ENCODE measurements at places on chromosomes 13 and 19.

- no peak for DNase-seq
These were observed 20.4 kb upstream of the ADGRE2 start for GRCh38 chr19:14798760-14799159.

- DNase-seq = no peak
These were observed 989 bp downstream of the ZNF766 start for GRCh38 chr19:52270266-52270885.

GRCh38 chr13:73778242-73778864, 355.9 kb downstream of the KLF12 start:
- DNase-seq = no peak

- DNase-seq = no peak
These were observed 53.5 kb upstream of the SOX21 start for GRCh38 chr13:94765814-94766213.

DNA sequence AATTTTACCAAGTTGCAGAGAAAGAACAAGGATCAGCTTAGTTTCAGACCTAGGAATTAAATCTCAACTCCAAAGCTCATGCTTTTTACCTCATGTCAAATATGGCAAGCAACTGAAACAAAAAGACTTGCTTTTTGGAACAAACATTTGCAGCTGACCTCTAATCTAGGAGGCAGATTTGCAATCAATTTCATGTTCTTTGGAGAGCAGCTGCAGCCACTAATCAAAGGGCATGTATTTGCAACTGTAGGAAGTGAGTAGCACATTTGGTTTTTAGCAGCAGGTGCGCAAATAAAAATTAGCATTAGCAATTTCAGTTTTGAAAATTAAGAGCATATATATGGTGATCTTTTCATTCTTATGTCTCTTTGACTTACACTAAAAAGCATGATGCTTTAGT, 459.3 kb upstream of the SLC10A2 start:
- DNase-seq = peak; percentile 71

DNA sequence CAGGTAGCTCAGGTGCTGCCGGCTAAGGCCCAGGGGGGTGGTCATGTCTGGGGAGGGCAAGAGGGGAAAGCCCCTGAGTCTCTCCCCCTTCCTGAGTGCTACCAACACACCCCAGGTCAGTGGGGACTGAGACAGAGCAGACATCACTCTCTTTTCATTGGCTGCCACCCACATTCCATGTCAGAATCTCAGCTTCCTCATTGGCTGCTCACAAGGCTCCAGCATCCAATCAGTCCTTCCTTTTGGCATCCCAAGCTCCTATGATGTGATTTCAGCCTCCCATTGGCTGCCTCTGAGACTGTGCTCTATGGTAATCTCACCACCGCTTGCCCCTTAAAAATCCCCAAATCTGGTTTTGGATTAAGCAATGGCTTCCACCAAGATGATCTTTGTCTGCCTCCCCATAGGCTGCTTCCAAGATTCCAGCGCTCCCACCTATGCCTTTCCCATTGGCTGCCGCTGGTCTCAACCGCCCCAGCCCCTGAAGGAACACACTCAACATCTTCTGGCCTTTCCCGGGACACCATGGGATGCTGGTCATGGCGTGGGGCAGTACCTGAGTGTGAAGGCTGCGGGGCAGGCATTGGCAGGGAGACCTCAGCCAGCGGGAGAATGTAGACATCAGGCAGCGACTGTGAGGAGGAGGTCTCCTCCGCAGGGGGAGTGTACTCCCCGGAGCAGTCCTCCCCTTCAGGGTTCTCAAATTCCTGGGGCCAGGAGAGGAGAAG, 2.0 kb downstream of the LMTK3 start:
- no peak for DNase-seq

DNA sequence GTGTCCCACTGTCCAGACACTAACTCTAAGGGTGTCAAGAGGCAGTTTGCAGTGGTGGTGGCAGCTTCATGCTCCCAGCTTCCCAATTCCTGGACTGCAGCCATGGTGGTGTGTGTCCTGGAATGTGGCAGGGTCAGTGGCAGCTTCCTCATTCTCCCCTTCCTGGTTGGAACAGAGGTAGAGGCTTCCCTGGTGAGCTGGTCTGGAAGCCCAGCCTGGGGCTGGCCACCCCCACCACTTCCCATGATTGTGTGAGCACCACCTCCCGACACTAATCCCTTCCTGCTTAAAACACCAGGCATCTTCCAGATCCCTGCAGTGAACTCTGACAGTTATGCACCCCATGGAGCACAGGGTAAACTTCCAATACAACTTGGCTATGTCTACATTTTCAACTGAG, 134.9 kb downstream of the RAP2A start:
- DNase-seq = no peak

DNA sequence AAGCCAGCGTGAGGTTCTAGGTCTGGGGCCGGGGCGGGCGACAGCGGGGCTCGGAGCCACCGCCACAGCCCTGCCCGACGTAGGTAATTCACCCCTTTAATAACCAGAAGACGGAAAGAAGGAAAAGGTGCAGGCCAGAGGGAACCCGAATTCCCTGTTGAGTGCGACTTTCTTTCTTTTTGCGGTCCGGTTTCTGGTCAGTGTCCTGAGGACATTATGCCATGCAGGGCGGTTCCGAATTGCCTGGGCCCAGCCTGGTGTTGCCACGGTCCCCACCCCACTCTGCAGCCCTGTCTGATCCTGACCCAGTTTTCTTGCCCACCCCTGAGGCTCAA, 18.4 kb upstream of the TFDP1 start:
- no peak for DNase-seq

- no peak for DNase-seq
These were observed 1.4 kb downstream of the MYCBP2 start for GRCh38 chr13:77325371-77325980.

DNA sequence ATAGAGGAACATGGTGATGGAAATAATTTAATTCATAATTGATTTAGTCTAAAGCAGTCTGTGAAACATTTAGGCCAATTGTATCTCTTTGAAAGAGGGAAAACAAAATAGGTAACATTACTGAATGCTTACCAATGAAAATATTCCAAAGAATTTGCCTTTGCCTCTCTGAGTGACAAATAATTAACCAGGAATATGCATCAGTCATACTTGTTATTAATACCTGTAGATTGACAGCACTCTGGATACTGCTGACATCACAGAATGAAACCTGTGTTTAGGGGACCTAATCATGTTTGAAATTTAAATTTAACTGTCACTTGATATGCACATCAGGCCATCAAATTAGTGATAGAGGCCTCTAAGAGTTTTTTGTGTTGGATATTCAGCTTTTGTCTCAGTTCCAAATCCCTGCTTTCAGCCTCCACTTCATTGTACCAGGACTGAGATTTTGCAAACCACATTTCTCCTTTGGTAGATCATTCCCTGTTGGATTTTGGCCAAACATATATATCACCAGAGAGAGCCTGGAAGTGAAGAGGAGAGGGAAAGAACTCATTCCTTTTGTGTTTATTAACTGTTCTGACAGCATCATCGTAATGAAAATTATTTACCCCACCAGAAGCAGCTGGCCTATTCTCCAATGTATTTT, 64.8 kb upstream of the KLHL1 start:
- no peak for DNase-seq

DNA sequence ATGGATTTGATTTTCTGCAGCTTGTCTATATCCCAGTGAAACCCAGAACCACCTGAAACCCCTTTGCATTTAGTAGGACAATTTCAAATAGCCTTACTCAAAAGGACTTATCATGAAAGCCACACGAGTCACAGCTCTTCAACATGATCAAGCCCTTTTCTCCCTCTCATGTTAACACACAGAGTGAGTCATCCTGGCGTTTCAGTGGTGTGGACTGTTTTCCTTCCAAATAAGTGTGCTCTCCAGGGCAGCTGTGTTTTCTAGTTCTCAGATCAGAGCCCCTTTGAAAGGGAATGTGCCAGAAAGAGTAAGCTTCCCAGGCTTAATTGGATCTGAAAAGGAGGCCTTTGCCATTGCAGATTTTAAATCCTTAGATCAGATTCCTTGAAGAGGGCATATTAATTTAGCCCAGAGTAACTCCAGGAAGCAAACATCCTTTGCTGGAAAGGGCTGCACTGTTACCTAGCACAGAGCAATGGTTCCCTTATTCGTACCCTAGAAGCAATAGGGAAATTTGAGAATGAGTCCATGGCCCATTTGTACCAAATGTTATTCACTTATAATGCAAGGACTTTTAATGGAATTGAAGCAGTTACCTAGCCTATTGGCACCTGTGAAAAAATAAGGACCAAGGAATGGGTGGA, 51.3 kb downstream of the ERICH6B start:
- DNase-seq = peak; percentile 21

DNA sequence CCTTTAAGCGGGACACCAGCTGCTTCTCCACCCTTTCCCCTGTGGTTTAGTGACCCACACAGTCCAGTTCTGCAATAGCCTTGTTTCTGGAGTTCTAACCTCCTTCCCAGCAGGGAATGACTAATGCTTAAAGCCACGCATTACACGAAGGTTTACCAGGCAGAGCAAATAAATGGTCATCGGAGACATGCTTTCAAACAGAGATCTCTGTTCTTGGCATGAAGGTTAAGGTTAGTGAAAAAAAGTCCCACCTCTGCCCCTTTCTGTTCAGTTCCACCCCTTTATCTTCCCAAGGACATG, 25.3 kb upstream of the MEDAG start:
- no peak for DNase-seq

DNA sequence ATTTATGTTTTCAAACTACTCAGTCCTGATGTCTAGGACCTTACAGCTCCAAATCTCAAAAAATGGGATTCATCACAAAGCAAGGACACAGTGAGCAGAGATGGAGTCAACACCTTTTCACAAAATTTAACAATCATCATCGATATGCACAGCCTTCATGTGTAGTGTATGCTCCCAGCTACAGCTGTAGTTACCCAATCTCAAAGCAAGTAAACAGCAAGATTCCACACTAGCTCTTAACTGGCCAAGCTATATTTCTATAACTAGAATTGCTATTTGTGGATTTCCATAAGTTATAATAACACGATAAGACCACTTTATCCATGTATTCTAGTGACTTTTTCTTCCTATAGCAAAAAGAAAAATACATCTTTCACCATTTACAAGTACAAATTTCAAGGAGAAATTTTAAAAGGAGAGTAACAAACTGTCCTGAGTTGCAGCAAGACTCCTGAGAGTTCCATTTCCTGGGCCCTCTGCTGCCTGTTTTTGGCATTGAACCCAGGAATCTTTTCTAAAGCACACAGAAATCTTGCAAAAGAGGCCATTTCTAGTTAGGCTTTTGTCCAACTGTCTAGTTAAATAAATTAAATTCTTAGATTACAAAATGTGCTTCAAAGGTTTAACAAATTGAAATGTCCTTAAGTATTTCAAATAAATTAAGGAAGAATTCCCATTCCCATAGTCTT, 460.6 kb downstream of the FGF14 start:
- DNase-seq = no peak

DNA sequence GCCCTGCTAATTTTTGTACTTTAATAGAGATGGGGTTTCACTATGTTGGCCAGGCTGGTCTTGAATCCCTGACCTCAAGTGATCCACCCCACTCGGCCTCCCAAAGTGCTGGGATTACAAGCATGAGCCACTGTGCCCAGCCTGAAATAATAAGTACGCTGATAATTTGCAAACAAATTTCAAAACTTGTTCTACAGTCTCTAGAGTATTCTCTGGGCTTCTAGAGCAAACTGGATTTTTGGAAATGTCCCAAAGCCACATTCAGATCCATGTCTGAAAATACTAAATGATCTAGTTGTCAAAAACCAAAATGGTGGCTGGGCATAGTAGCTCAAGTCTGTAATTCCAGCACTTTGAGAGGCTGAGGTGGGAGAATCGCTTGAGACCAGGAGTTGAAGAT, 39.9 kb upstream of the PSPC1 start:
- DNase-seq = no peak

DNA sequence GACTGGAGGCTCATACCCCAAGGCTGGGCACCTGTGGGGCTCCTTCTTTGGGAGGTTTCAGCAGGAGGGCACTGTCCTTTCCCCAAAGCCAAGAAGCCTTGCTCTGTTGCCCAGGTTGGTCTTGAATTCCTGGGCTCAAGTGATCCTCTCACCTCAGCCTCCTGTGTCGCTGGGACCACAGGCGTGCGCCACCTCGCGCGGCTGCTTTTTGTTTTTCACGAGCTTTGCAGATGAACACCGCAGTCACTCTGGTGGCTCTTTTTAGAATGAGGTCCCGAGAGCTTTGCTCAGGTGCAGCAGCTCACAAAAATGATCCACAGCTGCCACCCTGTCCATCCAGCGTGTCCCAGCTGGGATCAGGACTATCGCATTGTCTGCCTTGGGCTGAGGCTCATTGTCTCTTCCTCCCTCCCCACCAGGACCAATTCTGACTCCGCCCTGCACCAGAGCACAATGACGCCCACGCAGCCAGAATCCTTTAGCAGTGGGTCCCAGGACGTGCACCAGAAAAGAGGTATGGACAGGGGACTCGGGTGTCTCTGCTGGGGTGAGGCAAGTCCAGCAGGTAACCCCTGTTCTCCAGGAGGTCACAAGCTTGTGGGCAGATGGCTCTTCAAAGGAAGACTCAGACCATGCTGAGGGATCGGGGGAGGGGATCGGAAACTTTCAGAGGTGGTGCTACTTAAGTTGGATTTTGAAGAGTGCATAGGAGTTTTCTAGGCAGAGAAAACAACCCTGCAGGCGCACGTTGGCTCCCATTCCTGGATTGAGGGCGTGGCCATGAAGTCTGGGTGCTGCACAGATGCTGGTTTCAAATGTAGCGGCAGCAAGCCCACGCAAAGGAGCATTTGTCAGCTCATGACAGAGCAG, 41.5 kb downstream of the COMP start:
- no peak for DNase-seq

DNA sequence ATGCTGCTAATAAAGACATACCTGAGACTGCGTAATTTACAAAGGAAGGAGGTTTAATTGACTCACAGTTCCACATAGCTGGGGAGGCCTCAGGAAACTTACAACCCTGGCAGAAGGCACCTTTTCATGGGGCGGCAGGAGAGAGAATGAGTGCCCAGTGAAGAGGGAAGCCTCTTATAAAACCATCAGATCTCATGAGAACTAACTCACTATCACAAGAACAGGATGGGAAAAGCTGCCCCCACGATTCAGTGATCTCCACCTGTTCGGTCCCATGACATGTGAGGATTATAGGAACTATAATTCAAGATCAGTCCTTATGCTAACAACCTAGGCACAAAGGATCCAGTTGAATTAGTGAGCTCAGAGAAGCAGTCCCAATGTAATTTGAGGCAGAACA, 59.4 kb downstream of the GPC6 start:
- DNase-seq = no peak

DNA sequence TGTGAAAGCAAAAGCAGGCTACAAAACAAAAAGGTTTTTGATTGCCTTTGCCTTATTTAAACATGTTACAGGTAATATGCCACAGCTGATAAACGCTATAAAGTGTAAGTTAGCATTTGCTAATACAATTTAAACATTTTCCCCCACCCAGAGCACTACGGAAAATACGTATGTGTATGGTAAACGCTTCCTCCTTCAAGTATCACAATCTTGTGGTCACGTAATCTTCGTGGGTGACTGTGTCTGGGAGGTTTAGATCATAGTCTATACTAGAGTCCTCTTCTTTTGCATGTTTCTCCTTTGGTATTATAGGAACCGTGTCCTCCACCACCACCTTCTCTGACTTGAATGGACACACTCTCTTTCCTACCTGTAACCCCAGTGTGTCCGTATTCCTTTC, 38.1 kb upstream of the POSTN start:
- DNase-seq = no peak
